ENCODE measurements at places on chromosomes 5 and 9. TPM values are rescaled to one million over a fixed set of nuclear protein-coding genes. Genes with fewer than 3 reads are reported as not detected.

Gene NAIP
- total RNA-seq = 2.0 TPM

Gene DMGDH
- not detected for total RNA-seq

Gene RASA1
- 29.4 TPM for total RNA-seq

Gene GPR151
- total RNA-seq = not detected

Gene SCGB3A1
- 0.60 TPM for total RNA-seq

Gene PTTG1
- total RNA-seq = 412 TPM

Gene ZFP37
- total RNA-seq = 1.1 TPM

Gene SPATA31E1
- not detected for total RNA-seq

Gene PCDHGA6
- total RNA-seq = 0.63 TPM

Gene GLRA1
- total RNA-seq = not detected

Gene ASS1
- 16.6 TPM for total RNA-seq

All from airway epithelial cell (primary cell).